ENCODE measurements at places on chromosomes 5 and 9. TPM values are rescaled to one million over a fixed set of nuclear protein-coding genes. Genes with fewer than 3 reads are reported as not detected.

The CDH9 gene
- not detected for total RNA-seq

The NAA35 gene
- total RNA-seq, result 26.9 TPM

The ESM1 gene
- 18.3 TPM for total RNA-seq

The LAMC3 gene
- total RNA-seq, result 1.5 TPM

The FOXD4L6 gene
- total RNA-seq, result 0.05 TPM

The CATSPER3 gene
- not detected for total RNA-seq

The XRCC4 gene
- total RNA-seq, result 9.8 TPM

The PIP5K1B gene
- not detected for total RNA-seq

The PKD2L2 gene
- not detected for total RNA-seq

The PCDHA12 gene
- total RNA-seq, result 2.8 TPM

The OR13C3 gene
- total RNA-seq, result not detected

The ENTREP1 gene
- 0.13 TPM for total RNA-seq

The PCDHA4 gene
- total RNA-seq, result 2.4 TPM

The STC2 gene
- total RNA-seq, result 31.2 TPM

The TXNDC8 gene
- total RNA-seq, result not detected

The F2RL2 gene
- total RNA-seq, result 4.0 TPM

The SPINK13 gene
- not detected for total RNA-seq

The NTNG2 gene
- total RNA-seq, result 0.80 TPM

The HTR1A gene
- not detected for total RNA-seq

The CRAT gene
- 31.1 TPM for total RNA-seq

The LEAP2 gene
- 0.11 TPM for total RNA-seq

The PPIC gene
- 14.8 TPM for total RNA-seq

The SLC35D2 gene
- total RNA-seq, result 22.8 TPM

The BAAT gene
- total RNA-seq, result 0.08 TPM

The AK3 gene
- 28.8 TPM for total RNA-seq

The SLC4A9 gene
- not detected for total RNA-seq
